HT1080 (cell line): ENCODE measurements at places on chromosomes 12 and 14.

GRCh38 chr12:52433501-52434080, 580 bp downstream of the KRT75 start:
- no peak for DNase-seq

GRCh38 chr12:81888961-81889360, 129.8 kb upstream of the PPFIA2 start:
- DNase-seq = no peak

- no peak for DNase-seq
Measured at GRCh38 chr14:77882636-77883035, 82.7 kb downstream of the ADCK1 start.

DNA sequence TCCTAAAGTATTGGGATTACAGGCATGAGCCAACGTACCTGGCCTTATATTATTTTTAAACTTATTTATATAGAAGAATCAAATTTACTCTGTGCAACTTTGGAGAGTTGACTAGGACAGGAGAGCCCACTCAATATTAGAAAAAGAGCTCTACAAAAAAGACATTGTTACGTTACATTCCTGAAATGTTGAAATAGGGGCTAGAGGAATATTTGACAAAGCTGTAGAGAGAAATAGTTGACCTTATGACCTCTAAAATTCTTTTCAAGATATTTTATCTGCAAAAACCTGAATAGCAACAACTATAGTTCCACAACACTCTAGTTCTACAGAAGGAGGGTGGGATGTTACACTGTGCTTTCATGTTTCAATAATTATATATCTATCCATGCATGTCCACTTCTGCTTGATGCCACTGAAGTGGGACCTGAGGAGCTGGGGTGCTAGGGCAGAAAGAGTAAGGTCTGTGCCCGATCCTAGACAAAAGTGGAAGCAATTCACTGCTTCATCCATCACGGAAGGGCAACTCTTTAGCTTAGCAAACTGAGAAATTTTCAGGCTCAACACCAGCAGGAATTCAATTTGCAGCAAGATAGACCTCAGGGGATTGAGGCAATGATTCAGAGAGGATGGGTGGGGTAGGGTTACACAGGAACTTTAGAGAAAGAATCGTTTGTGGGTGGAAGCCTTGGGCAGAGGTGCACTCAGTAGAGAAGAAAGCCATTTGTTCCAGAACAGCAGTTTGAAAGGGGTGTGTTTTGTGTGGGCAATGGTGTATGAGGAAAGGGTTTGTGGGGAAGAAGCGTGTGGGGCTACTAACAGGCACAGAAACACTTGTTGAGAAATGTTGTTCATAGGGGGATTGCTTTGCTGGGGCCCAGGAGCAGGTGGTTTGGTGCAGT, 16.0 kb upstream of the RNASE10 start:
- DNase-seq = peak; percentile 54

DNA sequence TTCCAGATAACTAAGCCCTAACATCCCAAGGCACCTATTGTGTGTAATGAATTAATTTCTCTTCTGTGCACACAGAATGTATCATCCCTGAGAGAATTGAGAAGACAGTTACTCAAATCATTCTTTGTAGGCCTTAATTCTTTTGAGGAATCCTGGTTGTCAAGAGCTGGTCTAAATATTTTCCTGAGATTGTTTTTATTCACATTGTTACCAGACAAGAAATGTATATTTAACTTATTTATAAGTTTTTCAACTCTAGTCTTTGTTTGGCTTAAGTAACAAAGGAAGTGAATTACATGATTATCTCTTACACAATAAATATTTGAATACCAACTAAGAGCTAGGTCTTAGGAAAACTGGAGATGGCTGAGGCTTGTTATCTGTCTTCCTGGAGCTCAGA, 169.4 kb downstream of the DACT1 start:
- DNase-seq = no peak

DNA sequence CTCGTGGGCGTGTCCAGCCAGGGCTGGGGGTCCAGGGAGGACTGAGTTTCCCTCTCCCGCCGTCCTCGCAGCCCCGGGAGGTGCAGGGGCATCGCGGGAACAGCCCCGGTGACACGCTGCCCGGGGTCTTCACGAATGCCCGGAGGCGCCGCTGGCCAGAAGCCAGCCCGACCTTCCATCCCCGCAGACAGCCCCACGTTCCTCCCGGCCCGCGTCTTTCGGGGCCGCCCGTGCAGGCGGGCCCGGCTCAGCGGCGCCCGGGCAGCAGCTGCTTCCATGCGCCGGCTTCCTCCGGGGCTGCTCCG, 827 bp upstream of the TEDC1 start:
- DNase-seq = no peak

DNA sequence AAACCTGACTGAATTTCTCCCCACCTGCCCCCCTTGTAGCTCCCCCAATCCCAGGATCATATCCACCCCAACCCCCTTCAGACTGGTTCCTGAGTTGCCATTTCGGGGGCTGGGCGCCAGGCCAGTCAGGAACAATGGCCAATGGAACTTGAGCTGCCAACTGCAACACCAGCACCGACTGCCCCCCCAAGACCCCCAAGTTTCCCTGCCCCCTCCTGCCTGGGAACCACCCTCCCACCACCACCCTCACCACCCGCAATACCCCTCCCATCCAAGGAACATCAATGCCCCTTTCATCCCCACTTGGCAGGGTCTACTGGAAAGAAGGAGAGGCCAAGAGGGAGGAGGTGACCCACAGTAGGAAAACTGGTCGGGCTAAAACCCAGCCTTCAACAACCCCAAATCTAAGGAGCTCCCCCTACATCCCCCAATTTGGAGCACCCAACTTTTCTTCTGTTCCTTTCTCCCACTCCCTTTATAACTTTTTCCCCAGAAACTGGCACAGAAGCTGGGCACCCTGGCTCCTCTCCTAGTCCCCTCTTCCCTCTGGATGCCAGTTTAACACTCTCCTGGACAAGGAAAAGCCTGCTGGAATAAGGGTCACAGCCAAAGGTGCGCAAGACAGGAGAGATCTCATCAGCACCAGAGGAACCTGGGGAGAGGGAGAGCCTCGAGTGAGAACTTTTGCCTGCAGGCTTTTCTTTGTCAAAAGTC, 1.6 kb upstream of the NDRG2 start:
- no peak for DNase-seq

DNA sequence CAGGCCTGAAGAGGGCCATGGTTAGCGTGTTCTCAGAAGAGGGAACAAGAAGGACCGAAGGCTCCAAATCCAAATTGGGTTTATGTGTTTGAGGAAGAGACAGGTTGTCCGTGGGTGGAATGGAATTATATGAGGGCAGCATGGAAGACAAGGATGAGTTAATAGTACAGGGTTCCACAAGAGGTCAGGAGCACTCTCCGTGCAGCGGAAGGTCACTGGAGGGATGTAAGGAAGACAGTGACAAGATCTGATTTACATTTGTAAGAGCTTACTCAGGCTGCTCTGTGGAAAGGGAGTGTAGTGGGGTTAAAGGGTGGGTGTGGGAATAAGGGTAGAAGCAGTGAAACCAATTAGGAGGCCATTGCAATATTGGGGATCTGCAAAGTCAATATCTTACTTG, 97.0 kb downstream of the TPH2 start:
- DNase-seq = no peak

GRCh38 chr12:2481346-2481745, 313.4 kb upstream of the FKBP4 start:
- DNase-seq = no peak

- DNase-seq = no peak
Measured at GRCh38 chr12:93056971-93057535, 128.0 kb upstream of the EEA1 start.

DNA sequence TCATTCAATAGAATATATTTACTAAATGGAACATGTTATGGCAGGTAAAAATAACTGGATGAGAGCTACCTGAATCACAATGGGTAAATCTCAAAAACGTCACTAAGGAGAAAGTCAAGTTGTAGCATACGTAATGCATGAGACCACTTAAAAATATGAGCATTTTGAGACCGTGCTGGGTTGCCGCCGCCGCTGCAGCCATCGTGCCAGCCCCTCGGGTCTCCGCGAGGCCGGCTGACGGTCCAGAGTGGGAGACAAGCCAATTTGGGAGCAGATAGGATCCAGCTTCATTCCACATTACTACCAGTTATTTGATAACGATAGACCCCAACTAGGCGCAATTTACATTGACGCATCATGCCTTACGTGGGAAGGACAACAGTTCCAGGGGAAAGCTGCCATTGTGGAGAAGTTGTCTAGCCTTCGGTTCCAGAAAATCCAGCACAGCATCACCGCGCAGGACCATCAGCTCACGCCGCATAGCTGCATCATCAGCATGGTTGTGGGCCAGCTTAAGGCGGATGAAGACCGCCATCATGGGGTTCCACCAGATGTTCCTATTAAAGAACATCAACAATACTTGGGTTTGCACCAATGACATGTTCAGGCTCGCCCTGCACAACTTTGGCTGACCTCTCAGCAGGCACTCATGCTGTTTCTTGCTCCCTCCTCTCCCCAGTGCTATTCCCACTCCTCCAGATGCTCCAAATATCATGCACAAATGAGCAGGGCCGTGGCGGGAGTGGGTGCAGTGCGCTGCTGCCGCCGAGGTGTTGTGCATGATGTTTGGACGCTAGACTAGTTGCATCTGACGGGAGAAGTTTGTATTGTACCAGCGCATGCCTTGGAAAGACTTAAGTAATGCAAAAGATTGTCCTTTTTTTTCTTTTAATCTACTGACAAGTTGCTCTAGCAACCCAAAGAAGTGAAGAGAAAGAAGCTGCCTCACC, 6.3 kb upstream of the BRMS1L start:
- DNase-seq = no peak

DNA sequence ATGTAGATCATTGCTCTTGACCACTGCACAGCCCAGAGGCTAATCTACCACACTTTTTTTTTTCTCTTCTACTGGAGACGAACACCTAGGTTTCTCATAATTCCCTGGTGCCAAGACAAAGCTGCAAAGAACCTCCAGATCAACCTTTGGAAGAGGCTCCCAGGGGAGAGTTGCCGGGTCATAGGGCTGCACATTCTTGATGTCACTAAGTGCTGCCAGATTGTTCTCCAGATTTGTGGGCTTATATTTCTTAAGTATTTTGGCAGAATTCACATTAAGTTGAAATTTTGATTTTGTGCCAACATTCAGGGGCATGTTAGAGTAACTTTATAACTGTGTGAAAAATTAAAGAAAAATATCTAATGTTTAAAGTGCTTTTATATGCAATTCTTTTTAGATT, 13.5 kb upstream of the PDZRN4 start:
- DNase-seq = no peak

DNA sequence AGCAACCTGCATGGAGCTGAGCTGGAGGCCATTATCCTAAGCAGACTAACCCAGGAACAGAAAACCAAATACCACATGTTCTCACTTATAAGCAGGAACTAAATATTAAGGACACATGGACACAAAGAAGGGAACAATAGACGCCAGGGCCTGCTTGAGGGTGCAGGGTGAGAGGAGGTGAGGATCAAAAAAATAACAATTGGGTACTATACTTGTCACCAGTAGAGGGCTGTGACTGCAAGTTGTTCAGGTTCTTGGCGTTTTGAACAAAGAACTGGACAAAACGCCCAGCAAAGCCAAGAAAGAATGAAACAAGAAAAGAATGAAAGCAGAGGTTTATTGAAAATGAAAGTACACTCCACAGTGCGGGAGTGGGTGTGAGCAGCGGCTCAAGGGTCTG, 208.5 kb upstream of the NEDD1 start:
- DNase-seq = peak; percentile 42

DNA sequence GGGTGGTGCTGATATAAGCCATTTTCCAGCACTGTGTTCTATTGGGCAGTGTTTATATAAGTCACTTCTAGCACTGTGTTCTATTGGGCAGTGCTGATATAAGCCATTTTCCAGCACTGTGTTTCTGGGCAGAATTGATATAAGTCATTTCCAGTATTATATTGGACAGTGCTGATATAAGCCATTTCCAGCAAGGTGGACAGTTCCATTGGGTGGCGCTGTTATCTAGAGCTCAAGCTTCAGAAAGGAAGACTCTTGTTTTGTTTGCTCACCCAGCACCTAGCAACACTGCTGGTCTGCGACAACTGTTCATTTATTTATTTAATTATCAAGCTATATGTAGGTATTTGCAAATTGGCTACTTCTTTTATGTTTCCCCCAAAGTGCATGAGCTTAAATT, 690.3 kb downstream of the AACS start:
- DNase-seq = no peak

DNA sequence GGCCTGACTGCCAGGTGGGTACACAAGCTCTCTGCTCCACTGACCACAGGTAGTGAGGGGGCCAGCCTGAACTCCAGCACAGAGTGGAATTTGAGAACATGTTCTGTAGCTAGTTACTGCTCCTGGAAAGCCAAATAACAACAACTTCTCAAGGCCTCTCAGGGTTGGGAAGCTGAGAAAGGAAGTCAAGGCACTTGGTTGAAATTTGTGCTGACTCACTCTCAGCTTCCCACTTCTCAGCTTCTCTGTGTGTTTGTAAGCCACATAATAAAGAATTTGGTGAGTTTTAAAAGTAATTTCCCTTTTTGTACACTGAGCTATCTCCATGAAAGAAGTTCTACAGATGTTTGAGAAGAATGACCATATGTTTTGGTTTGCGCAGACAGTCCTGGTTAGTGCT, 234.9 kb downstream of the KTN1 start:
- DNase-seq = no peak
